ENCODE measurements at places on chromosomes 1 and 21. TPM values are rescaled to one million over a fixed set of nuclear protein-coding genes. Genes with fewer than 3 reads are reported as not detected.

TRIM67 gene
- 0.16 TPM for total RNA-seq

DHDDS gene
- 204 TPM for total RNA-seq

FNDC10 gene
- 4.6 TPM for total RNA-seq

FALEC gene
- total RNA-seq = not detected

JAM2 gene
- 7.4 TPM for total RNA-seq

S100A11 gene
- total RNA-seq = 59.5 TPM

GPN2 gene
- total RNA-seq = 75.2 TPM

CNR2 gene
- total RNA-seq = not detected

GRCh38 chr1:179547021-179547535 is 28.7 kb downstream of the NPHS2 start:
- DNase-seq = no peak

DNA sequence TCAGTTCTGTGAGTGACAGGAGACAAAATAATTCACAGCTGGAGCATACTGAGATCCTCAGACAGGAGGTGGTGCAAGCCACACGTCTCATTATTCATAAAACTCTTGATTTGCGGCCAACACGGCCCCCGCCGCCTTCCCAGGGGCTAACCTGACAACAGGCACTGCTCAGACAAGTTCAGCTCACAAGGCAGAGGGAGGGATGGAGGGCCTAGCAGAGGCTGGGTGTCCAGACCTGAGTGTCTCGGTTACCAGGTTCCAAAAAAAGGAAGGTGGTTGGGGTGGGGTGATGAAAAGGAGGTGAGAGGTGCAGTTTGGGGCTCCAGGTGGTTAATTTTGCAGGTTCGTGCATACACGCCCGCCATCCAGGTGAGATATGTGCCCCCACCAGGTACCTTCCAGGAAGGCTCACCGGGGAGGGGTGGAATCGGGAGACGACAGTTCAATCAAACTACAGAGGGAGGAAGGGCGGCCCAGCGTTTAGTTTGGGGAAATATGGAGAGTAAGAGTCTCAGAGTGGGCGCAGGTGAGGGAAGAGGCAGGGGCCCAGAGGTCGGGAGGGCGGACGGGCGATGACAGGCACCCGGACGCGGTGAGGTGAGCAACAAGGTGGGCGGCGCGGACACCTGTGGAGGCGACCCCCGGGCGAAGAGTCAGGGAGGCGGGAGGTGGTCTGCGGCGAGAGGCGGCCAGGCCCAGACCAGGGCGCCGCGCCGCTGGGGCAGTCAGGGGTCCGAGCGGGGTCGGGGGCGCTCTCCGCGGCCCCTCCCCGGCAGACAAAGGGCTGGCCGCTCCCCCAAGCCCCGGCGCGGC is 629 bp downstream of the CTNNBIP1 start:
- DNase-seq = peak; percentile 34

GRCh38 chr1:24939675-24940193 is 9.7 kb upstream of the RUNX3 start:
- DNase-seq = no peak

DNA sequence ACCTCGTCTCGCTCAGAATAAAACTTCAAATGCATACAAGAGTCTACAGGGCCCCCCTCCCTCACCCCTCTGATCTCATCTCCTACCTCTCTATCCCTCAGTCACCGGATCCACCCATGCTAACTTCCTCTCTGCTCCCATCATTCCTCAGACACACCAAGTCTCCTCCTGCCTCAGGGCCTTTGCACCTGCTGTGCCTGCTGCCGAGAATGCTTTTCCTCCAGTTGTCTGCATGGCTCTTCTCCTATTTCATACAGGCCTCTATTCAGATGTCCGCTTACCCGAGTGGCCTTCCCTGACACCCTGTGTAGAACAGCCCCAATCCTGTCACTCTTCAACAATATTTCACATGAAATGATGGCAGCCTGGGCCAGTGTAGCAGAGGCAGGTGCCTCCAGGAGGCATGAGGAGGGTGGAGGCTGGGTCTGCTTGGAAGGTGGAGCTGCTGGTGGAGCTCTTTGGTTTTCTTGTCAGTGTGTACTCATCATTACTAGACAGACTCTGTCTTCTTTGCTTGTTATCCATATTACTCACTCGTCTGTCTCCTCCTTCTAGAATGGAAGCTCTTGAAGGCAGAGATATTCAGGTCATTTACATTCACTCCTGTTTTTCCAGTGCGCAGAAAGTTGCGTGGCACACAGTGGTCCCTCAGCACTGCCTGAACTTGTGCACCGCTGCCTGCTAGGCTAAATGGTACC is 4.2 kb downstream of the SH2D2A start:
- DNase-seq = no peak

DNA sequence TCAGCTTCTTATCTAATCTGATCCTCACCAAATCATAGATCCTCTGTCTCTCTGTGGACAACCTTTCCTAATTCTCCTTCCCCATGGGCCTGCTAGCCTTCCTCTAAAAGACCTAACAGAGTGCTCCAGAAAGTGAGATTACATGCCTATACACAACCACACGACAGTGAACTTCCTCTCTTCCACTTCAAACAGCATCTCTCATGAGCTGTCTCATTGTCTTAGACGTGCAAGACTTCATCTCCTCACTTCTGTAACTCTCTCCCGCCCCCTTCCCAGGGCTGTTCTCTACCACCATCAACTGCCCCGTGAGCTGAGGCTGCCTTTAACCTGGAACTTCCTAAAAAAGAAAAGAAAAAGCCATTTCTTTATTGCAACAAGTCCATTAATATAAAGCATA is 14.1 kb upstream of the A3GALT2 start:
- DNase-seq = no peak

DNA sequence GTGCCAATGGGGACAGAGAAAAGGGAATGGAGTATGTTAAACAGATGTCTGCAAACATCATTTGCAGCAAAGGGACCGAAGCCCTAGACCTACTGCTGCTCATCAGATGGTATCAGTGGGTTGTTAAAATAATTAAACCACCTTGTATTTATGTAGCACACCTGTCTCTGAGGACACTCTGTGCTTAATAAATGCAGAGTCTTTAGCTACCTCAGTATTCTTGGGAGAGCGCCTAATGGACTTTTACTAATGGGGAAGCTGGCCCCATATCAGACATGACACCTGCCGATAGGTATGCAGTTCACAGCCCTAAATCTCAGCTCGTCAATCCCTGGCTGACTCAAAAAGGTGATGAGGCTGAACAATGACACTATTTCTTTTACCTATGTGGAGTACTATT is 54.4 kb downstream of the SYT6 start:
- DNase-seq = no peak

- no peak for DNase-seq
Observed at GRCh38 chr1:228104526-228105269, 1.6 kb upstream of the C1orf35 start.

- DNase-seq = peak; percentile 85
Observed at GRCh38 chr1:109739738-109740614, 862 bp downstream of the GSTM3 start.

- DNase-seq = no peak
Observed at GRCh38 chr21:41427556-41427955, 1.5 kb downstream of the MX1 start.

GRCh38 chr1:222928212-222928611 is 113.4 kb downstream of the DISP1 start:
- DNase-seq = peak; percentile 30

GRCh38 chr1:227317523-227318015 is 723 bp downstream of the CDC42BPA start:
- peak; percentile 39 for DNase-seq

- no peak for DNase-seq
Observed at GRCh38 chr1:225863167-225863566, 19.0 kb downstream of the TMEM63A start.

- no peak for DNase-seq
Observed at GRCh38 chr21:37762606-37763005, 153.7 kb downstream of the KCNJ6 start.

- DNase-seq = no peak
Observed at GRCh38 chr1:197632651-197633050, 142.6 kb downstream of the DENND1B start.

DNA sequence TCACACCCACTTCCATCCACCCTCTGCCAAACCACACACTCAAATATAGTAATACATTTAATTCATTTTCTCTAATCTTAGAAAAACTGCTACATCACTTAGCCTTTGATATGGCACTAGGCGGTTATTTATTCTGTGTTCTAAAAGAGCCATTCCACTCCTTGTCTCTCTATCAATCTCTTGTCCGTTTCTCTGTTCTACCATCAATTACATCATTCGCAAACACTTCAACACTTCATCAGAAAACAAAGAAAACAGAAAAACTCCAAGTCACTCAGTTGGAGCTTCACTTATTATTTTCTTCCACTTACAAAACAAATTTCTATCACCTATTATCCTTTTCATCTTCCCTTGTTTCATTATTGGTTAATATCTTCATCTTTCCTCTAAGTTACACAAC is 1523.0 kb downstream of the KCNT2 start:
- no peak for DNase-seq

DNA sequence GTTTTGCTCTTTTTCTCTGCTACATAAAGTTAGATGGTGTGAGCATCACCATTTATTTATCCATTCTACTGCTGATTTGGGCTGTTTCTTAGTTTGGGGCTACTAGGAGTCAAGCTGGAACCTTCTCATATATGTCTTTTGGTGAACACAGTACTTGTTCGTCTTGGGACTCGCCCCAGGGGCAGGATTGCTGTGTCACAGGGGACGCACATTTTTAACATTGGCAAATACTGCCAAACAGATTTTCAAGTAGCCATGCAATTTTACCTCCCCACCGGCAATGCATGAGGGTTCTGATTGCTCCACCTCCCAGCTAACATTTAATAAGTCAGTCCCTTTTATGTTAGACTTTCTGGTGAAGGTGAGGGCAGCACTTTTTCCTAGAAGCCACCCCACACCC is 7.5 kb upstream of the IFFO2 start:
- DNase-seq = no peak

- DNase-seq = no peak
Observed at GRCh38 chr1:179231923-179232322, 2.4 kb upstream of the ABL2 start.

DNA sequence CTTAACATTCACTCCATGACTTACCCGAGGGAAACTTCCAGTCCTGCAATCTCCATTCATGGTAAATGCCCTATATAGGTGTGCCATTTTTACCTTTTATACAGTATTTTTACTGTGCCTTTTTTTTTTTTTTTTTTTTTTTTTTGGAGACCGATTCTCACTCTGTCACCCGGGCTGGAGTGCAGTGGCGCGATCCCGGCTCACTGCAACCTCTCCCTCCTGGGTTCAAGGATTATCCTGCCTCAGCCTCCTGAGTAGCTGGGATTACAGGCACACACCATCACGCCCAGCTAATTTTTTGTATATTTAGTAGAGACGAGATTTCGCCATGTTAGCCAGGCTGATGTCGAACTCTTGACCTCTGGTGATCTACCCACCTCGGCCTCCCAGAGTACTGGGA is 124.4 kb upstream of the PLPPR4 start:
- DNase-seq = no peak

- peak; percentile 66 for DNase-seq
Observed at GRCh38 chr21:46183910-46184624, at the start of gene SPATC1L. Gene SPATC1L, minus strand, starts transcription at chr21:46184459. Its CDS starts 1,643 bp downstream, at chr21:46182816.

GRCh38 chr1:32337855-32338636 is 2.0 kb upstream of the MARCKSL1 start:
- peak; percentile 56 for DNase-seq

DNA sequence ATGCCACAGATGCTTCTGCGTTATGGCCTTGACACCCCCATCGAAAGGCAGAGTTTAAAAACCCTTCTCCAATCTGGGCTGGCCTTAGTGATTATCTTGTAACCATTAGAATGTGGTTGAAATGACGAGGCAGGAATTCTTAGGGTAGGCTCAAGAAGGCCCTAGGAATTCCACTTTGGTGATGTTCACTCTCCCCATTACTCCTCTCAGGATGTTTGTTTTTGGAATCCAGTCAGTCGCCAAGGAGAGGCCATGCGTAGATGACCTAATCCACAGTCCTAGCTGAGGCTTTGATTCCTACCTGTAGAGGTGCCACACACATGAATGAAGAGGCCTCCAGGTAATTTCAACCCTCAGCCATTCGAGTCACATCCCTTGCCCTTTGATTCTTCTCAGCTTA is 318.2 kb downstream of the NEGR1 start:
- DNase-seq = no peak

GRCh38 chr1:111062081-111062480 is 77.8 kb downstream of the DRAM2 start:
- no peak for DNase-seq

All from transverse colon (tissue), 4 donors.